ENCODE measurements at places on chromosomes 12 and 14.

DNA sequence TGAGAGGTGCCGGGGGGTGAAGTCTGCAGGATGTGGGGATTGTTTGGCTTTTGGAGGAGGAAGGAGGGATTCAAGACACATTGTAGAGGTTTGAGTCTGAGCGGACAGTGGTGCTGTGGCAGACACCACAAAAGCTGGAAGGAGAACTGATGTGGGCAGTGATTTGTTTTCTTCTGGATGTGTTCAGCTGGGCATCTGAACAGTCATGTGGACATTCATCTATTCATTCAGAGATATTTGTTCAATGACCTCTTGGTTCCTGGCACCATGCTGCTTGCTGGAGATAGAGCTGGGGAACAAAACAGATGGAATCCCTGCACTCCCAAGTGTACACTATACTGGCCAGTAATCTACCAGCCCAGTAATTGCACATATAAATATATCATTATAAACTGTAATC, 64.0 kb downstream of the PTPN11 start:
- DNase-seq, result no peak

- DNase-seq, result no peak
These were observed 268.6 kb downstream of the TRHDE start for GRCh38 chr12:72540811-72541210.

- DNase-seq, result no peak
These were observed 165.8 kb upstream of the SYT1 start for GRCh38 chr12:78698747-78699146.

GRCh38 chr12:110813756-110814155, 33.0 kb upstream of the CCDC63 start:
- no peak for DNase-seq

- DNase-seq, result no peak
These were observed 9.3 kb upstream of the NID2 start for GRCh38 chr14:52078095-52078531.

DNA sequence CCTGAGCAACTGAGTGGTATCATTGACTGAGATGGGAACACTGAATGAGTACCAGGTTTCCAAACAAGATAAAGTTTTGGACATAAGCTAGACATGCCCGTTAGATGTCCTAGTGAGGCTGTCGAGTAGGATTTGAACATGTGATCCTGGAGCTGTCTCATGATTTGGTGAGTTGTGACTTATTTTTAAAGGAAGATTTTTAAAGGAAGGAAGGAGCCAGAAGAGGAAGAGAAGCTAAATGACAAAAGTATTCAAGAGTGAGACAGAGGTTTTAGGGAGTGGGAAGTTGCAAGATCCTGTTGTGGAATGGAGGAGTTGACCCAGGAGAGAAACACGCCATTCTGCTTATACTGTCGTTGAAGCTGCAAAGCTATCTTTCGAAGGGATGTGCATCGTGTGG, 82.1 kb downstream of the SAMD4A start:
- no peak for DNase-seq

DNA sequence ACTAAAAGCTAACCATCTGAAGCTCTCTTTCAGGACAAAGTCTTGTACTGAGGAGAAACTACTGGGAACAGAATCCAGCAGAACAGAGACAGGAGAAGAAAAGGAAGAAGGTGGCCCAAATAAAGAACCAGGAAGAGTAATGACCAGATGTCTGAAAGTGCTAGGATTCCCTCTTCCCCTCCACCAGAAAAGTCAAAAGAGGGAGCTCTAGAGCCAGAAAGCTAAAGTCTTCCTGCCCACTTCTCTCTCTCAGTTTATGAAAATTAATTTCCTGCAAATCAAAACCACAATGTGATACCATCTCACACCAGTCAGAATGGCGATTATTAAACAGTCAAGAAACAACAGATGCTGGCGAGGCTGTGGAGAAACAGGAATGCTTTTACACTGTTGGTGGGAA, 47.2 kb downstream of the SPPL3 start:
- DNase-seq, result peak; percentile 40

- no peak for DNase-seq
These were observed 86.9 kb downstream of the SPTSSA start for GRCh38 chr14:34374998-34375740.

- DNase-seq, result no peak
These were observed 72.2 kb downstream of the SETD3 start for GRCh38 chr14:99408286-99408970.

- DNase-seq, result peak; percentile 90
These were observed 187.7 kb downstream of the PHETA1 start for GRCh38 chr12:111181143-111181726.

DNA sequence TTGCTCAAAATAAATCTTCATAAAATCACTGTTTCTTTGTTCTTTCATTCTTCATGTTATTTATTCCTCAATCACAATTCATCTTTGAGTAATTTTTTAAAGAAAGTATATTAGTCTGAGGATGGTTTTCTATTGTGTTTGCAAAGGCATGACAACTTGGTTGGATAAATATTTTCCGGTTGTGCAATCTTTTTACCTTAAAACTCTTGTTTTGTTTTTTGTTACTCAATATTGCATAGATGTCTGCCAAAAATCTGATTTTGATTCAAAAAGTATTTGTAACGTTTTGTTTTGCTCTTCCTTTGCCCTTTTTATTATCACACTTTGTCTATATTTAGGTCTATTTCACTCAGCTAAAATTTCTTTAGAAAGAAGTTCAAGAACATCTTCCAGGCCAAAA, 86.2 kb upstream of the SYT1 start:
- no peak for DNase-seq

DNA sequence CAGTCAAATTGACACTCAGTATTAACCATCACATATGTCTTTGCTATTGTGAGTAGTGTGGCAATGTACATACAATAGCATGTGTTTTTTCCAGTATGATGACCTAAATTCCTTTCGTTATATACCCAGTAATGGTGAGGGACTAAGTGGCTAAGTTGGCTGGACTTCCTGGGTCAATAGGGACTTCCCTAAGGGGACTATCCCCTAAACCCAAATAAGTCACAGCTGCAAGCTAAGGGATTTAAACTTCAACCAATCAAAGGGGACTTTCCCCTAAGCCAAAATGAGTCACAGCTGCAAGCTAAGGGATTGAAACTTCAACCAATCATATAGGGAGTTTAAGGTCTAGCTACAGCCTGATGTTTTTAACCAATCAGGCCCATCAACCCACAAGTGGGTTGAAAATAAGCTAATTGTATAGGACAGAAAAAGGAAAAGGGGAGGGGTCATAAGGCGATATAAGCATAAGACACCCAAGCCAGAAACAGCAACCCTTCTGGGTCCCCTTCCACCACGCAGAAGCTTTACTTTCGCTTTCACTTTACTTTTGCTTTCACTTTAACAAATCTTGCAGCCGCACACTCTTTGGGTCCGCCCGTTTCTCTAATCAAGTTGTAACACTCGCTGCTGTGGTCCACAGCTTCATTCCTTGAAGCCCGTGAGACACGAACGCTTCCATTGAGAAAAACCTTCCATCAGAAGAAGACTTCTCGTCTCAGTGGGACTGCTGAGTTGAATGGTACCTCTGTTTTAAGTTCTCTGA, 404.4 kb downstream of the FLRT2 start:
- DNase-seq, result peak; percentile 61

- DNase-seq, result no peak
These were observed 25.7 kb downstream of the KCNC2 start for GRCh38 chr12:75183967-75184366.

DNA sequence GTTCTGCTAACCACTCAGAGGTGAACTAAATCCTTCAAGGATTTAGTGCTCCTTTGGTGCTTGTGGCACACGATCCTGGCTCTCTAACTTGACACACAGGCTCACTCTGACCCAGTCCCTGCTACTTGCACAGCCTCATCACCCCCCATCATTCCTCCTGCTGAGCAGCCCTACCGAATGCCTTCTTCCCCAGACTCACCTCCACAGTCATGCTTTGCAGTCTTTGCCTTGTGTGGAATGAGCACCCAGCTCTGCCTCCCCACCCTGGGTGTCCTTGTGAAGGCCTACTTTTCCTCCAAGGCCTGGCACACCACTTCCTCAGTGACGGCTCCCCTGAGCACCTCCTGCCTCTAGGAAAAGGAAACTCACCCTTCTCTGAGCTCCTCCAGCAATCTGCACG, 7.9 kb upstream of the TINF2 start:
- DNase-seq, result no peak

- no peak for DNase-seq
These were observed 83.8 kb downstream of the NRXN3 start for GRCh38 chr14:78253986-78254385.

DNA sequence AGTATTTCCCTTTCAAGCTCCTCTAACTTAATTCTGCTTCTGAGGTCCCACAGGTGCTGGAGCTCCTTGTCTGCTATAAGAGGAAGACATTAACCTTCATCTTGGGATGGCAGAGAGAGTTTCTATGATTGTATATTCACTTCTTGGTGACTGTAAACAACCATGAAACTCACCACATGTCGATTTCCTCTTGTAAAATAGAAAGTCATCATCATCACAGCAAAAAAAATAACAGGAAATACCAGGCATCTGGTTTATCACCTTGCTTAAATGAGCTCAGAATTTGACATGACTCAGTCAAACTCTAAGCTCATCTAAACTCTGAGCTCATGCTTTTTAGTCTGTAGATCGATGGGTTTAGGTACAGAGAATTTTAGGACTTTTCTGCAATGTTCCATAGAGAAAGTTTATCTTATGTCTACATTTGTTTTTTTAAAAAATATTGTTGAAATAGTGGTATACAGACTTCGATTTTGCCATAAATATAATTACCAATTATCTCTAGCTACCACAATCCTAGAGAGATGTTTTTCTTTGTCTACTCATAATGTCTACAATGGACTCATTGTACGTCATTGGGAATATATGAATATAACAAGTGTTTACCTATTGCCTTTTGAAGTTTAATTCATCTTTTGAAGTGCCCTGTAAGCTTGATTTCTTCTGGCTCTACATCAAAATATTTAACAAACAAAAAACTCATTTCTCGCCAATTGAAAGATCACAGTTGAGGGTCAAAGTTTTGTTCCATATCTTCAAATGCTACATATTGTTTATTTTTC, 58.4 kb downstream of the IGF1 start:
- no peak for DNase-seq

DNA sequence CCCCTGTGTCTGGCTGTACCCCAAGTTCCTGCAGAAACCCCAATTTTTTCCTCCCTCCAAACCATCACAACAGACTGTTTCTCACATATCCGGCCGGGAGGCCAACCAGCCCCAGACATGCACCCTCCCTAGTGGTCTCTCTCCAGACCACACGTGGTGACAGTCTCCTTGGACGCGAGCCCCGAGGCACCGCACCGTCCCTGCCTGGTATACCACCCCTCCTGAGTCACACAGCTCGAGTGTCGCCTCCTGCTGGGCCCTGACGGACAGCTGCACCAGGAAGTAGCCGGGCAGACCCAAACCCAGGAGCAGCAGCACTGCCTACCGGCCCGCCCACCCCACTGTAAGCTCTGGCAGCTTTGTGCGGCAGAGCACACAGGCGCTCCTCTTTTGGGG, 97.4 kb downstream of the RFLNA start:
- peak; percentile 65 for DNase-seq

GRCh38 chr14:37325332-37325731, 127.6 kb downstream of the MIPOL1 start:
- DNase-seq, result no peak

GRCh38 chr14:35365130-35366055, 39.2 kb downstream of the NFKBIA start:
- peak; percentile 64 for DNase-seq

- peak; percentile 15 for DNase-seq
These were observed 1158.4 kb upstream of the TMEM132C start for GRCh38 chr12:127108360-127109215.

GRCh38 chr12:114821570-114821969, 137.6 kb upstream of the TBX3 start:
- no peak for DNase-seq

DNA sequence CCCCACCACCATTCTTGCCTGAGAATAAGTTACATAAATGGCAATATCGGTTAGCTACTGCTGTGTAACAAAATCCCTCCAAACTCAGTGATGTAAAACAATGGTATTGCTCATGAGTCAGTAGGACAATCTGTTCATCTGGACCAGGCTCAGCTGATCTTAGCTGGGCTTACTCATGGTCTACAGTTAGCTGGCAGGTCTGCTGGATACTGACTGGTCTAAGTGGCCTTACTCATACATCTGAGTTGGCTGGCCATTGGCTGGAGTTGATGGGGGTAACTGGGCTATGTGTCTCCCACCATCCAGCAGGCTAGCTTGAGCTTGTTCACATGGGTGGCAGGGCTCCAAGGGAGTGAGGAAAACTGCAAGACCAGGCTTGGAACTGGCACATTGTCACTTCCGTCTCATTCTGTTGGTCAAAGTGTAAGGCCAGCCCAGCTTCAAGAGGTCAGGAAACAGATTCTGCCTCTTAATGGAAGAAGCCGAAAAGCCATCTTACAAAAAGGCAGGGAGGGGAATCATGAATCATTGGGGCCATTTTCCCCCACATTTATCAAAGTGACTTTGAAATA, 56.7 kb upstream of the CHGA start:
- no peak for DNase-seq

- DNase-seq, result no peak
These were observed 3.8 kb downstream of the KCNH3 start for GRCh38 chr12:49542592-49543160.

DNA sequence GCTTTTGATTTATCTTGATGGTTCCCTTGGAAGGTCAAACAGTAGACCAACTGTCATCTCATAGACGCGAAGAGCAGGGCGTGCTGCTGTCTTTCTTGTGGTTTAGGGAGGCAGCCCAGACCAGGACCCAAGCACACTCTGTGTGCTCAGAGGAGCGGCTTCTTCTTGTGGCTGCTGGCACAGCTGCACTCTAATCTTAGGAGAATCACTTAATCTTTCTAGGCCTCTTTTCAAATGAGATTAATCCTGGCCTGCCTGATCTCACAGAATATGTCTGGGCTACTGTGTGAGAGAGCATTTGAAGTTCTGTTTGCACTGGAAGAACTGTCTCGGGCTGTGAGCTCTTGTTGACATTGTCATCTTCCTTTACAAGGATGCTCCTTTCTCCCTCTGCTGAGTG, 60.0 kb upstream of the TRAF3 start:
- peak; percentile 55 for DNase-seq

DNA sequence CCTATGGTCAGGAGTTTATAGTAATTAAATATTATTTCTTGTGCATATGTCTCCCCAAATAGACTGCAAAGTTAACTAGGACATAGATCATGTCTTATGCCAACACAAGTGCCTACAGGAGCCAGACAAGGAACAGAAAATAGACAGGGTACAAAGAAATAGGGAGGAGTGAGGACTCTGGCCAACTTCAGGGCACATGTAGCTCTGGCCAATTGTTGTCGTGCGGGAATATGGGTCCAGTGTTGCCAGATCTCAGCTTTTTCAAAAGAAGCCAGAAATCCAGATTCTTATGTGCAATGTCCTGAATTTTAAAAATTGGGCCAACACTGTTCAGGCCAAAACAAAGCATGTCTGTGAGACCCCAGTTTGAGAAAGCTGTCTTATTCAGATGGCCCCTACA, 68.7 kb downstream of the RFX4 start:
- DNase-seq, result no peak

DNA sequence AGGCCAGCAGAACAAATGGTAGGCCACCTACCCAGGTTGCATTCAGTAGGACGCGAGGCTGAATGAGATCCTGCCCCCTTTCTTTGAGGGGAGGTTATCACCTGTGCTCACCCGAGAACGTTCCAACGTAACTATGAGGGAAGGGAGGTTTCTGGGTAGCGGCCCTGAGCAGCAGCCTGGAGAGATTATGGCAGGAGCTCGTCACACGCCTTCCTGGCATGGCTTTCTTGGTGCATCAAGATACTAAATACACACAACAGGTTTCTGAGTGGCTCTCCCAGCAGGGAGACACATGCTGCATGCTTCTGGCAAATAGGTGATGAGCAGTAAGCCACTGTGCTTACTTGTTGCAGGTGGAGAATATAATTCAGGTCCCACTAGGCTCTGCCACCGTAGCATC, 147.7 kb downstream of the CALM1 start:
- no peak for DNase-seq

GRCh38 chr14:99675382-99675835, 8.7 kb upstream of the CYP46A1 start:
- no peak for DNase-seq

All from Kasumi-1 (cell line).